SJSA1 (cell line): ENCODE measurements at places on chromosomes 6 and 20. TPM values are rescaled to one million over a fixed set of nuclear protein-coding genes. Genes with fewer than 3 reads are reported as not detected.

SNAI1 gene
- 11.4 and 24.2 TPM in 2 replicates for total RNA-seq

PLA2G7 gene
- total RNA-seq: not detected in 2 replicates

RNF217 gene
- total RNA-seq: 14.8 and 16.8 TPM in 2 replicates

SIRPA gene
- total RNA-seq: 2.4 and 4.7 TPM in 2 replicates

PROCR gene
- 20.4 and 22.0 TPM in 2 replicates for total RNA-seq

ALDH5A1 gene
- total RNA-seq: 0.66 and 0.78 TPM in 2 replicates
